ENCODE measurements at places on chromosomes 4 and X.

GRCh38 chrX:18885328-18886004 is 98.4 kb downstream of the PHKA2 start:
- DNase-seq = peak; percentile 25

DNA sequence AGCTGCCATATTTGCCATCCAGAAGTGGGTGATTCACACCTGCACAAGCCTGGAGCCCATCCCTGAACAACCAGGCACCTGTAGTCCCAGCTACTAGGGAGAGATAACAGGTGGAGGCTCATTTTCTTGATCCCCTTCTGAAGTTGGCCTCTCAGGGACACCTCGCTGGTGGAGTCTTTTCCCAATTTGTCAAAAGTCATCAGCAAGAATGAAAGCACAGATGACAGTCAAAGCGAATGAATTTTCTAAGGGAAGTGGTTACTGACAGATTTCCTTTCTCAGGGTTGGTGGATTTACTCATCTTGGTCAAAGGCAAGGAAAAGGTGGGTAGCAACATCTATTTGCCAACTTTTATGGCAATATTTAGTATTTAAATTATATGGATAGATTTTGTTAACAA is 36.5 kb downstream of the FGFBP1 start:
- DNase-seq = no peak

DNA sequence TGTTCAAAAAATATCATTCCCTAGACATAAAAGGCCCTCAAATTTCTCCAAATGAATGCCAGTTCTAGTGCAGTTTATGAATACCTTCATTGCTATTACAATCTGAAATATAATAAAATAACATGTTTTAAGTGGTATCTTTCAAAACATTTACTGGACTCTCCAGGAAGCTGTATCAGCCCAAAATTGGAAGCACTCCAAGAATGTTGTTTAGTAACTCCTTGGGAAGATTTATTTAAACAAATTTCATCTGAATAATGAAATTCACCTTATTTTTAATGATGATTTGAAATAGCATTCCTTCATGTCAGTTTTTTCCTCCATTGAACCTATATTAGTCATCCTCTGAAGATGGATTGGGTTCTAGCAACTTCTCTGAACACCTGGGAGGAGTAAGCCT is 217.2 kb upstream of the PCDH18 start:
- DNase-seq = peak; percentile 67

DNA sequence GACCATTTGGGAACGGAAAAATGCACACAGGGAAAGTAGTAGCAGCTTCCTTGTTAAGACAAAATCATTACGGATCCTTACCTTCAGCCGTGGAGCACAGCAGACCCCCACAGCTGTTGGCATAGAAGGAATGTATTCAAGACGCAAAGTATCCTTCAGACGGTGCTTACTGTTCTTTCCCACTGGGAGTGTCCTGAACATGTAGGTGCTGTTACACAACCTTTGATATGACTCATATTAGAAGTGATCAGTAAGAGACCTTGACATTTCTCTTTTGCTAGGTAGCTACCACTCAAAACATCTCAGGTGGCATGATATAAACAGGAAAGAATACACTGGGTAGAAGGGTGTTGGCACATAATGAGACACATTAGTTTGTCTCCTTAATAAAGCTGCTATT is 154.0 kb upstream of the FMR1 start:
- DNase-seq = no peak

DNA sequence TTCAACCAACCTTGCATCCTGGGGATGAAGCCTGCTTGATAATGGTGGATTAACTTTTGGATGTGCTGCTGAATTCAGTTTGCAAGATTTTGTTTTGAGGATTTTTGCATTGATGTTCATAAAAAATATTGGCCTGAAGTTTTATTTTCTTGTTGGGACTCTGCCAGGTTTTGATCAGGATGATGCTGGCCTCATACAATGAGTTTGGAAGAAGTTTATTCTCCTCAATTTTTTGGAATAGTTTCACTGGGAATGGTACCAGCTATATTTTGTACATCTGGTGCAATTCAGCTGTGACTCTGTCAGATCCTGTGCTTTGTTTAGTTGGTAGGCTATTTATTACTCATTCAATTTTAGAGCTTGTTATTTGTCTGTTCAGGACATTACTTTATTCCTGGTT is 340.3 kb upstream of the TRAM1L1 start:
- peak; percentile 2 for DNase-seq

- no peak for DNase-seq
Observed at GRCh38 chr4:128303986-128304385, 16.4 kb upstream of the PGRMC2 start.

- peak; percentile 17 for DNase-seq
Observed at GRCh38 chrX:37998586-37999262, 7.6 kb upstream of the SYTL5 start.

GRCh38 chr4:183747931-183748670 is 89.0 kb downstream of the TRAPPC11 start:
- DNase-seq = no peak

DNA sequence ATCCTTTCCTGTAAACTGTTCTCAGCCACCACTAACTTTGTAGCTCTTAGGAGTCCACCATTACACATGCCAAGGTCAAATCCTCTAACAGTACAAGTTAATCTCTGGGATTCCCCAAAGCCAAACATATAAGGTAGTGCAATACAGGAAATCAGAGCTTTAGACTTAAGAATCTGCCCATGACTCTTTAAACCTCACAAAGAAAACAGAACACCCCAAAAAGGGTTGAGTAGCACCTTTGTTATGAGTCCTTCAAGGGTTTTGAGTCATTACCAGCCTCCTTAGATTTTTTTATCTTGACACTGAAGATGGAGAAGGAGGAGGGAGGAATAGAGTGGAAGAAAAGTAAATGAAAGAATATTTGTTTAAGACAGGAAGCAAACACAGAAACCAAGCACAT is 243.9 kb upstream of the SPANXN1 start:
- no peak for DNase-seq

DNA sequence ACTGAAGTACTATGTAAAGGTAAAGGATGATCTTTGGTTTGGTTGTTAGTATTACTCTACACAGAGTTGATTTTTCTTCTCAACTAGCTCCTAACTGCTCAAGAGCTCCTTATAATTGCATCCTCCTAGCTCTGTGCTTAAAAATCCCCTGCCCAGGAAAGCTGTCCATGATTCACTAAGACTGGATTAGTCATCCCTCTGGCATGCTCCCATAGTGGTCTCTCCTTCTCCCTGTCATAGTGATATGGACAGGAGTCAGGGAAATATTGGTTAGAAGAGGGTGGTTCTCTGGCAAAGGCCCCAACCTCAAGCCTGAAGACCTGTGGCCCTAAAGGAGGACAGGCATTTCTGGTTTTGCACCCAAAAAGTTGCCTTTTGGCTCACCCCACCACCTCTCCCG is 242.3 kb upstream of the KCNIP4 start:
- peak; percentile 61 for DNase-seq
